GM23248 (cell line): ENCODE measurements at places on chromosomes 11 and 22. TPM values are rescaled to one million over a fixed set of nuclear protein-coding genes. Genes with fewer than 3 reads are reported as not detected.

Gene ISX
- total RNA-seq = not detected in 2 replicates

Gene RAB36
- total RNA-seq = 3.5 and 5.8 TPM in 2 replicates

Gene CD248
- 212 and 230 TPM in 2 replicates for total RNA-seq

Gene HEPHL1
- total RNA-seq = not detected in 2 replicates

Gene CASP12
- total RNA-seq = not detected in 2 replicates

Gene CCDC88B
- 1.8 TPM in 2 replicates for total RNA-seq

Gene OR51L1
- total RNA-seq = not detected in 2 replicates

Gene OR4A16
- not detected in 2 replicates for total RNA-seq

Gene PKDREJ
- total RNA-seq = not detected in 2 replicates

Gene FTH1
- total RNA-seq = 393 and 473 TPM in 2 replicates

Gene CCDC116
- 0.54 TPM in 1 of 2 replicates, not detected in the other for total RNA-seq

Gene TMEM191B
- total RNA-seq = not detected in 2 replicates

Gene PRR5L
- 26.7 and 29.8 TPM in 2 replicates for total RNA-seq

Gene EFCAB6
- 1.5 and 3.5 TPM in 2 replicates for total RNA-seq

Gene MRGPRF
- total RNA-seq = 25.3 and 36.0 TPM in 2 replicates

Gene ZP1
- 1.3 and 5.3 TPM in 2 replicates for total RNA-seq

Gene SEC14L6
- total RNA-seq = not detected in 2 replicates

Gene PLAAT2
- total RNA-seq = not detected in 2 replicates

Gene SIK3
- total RNA-seq = 13.3 and 15.5 TPM in 2 replicates

Gene LIF
- 1.6 and 1.9 TPM in 2 replicates for total RNA-seq

Gene LDHAL6A
- not detected in 2 replicates for total RNA-seq

Gene CRYBB3
- total RNA-seq = not detected in 2 replicates

Gene CYB5R2
- total RNA-seq = 6.2 and 11.5 TPM in 2 replicates

Gene NTM
- 23.1 and 25.9 TPM in 2 replicates for total RNA-seq

Gene IL17REL
- not detected in 2 replicates for total RNA-seq

Gene WT1
- not detected in 2 replicates for total RNA-seq

Gene MTFP1
- 6.6 and 18.3 TPM in 2 replicates for total RNA-seq

Gene DNAJB7
- not detected in 2 replicates for total RNA-seq

Gene AIFM3
- 0.65 TPM in 1 of 2 replicates, not detected in the other for total RNA-seq

Gene ACR
- total RNA-seq = not detected in 2 replicates

Gene OSBP2
- total RNA-seq = 1.1 and 2.0 TPM in 2 replicates

Gene HORMAD2
- not detected in 2 replicates for total RNA-seq

Gene OR4C6
- total RNA-seq = not detected in 2 replicates
